ENCODE measurements at places on chromosomes 3 and 15.

- DNase-seq, result no peak
Measured at GRCh38 chr3:42376344-42376798, 34.0 kb downstream of the LYZL4 start.

DNA sequence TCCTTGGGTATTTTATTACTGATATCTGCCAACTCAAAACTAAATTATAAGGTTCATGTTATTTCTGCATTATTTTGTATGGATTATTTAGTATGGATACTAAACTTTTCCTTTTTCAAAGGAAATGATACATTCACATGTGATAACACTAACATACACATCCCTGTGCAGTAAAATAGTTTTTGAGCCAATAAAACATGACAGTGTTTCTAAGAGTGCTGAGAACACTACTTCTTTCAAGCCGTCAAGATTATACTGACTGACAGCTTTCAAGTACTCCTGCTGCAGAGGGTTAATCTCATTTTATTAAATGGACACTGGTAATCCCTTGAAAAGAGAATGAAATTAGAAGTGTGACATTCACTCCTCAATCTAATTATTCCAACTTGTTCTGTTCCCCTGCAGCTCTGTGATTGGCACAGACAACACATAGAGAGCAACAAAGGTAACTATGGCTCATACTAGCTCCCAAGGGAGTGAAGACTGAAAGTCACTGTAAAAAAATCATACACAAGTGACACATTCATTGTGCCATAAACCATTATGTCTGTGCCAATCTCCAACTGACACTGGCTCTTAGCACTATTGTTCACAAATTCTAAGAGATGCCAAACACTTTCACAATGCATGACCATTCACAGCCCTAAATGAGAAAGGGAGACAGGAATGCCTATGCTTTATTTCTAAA, 468.6 kb downstream of the SHQ1 start:
- DNase-seq, result no peak

DNA sequence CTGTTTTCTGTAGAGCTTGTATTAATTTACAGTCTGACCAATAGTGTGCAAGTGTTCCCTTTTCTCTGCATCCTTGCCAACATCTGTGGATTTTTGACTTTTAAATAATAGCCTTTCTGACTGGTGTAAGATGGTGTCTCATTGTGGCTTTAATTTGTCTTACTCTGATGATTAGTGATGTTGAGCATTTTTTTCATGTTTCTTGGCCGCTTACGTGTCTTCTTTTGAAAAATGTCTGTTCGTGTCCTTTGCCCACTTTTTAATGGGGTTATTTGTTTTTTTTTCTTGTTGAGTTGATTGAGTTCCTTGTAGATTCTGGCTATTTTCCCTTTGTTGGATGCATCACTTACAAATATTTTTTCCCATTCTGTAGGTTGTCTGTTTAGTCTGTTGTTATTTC, 7.6 kb upstream of the ACOX2 start:
- DNase-seq, result no peak

DNA sequence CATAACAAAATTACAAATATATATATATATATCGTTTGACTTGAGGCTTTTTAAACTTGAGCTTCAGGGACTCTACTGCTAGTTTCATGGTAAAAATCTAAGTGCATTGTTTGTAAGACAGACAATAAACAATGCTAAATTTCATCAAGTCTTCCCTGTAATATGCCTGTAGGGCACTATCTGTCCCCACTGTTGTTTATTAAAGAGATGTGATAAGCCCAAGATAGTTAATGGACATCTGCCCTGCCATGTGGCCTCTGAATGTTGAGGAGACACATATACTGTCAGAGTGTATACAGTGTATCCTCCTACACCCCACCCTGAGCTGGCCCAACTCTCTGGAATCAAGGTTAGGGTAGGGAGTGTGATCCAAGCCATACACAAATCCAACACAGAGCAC, 15.1 kb upstream of the EIF1B start:
- no peak for DNase-seq

DNA sequence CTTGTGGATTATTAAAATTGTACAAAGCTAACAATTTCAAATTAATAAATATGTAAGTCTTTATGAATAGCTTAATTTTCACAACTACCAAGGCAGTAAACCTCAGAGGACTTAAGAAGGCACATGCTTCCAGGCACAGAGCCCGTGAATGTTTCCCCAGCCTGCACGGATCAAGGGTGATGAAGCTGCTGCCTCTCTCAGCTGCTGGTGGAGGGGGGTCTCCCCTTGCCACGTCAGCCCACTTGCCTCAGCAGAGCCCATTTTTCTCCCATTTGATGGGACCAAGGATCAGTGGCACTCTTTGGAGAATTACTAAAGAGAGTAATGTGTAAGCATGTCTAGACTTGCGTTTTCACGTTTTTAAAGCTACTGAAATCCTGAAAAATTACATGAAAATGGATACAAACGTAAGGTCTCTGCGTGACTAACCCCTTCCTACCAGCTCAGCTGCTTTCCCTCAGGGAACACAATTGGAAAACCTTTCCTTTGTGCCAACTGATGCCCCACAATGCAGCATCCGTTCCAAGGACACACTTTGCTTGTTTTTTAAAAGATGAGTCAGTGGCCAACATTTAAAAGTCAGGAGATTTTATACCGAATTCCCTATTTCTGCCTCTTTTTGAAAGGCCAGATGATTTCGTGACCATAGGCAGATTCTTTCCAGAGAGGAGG, 494.1 kb downstream of the GABRG3 start:
- DNase-seq, result no peak

DNA sequence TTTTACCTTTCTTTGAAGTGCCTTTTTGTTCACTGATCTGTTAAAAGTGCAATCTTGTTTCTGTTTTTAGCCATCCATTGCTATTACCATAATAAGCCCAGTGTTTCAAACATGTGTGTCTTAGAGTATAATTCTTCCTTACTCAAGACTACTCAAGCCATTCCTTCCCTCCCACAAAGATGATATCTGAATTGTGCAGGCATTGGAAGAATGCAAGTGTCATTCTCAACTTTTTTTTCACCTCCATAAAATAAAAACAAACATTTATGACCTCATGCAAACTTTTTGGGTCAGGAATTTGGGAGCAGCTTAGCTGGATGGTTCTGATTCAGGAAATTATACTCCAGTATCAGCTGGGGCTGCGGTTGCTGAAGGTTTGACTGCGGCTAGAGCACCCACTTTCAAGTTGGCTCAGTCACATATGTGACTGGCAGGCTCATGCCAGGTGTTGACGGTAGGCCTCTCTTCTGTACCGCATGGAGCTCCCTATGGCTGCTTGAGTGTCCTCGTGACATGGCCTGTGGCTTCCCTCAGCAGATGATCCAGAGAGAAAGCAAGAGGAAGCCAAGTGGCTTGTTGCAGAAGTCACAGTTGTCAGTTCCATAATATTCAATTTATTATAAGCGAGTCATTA, 490.8 kb downstream of the CNTN4 start:
- no peak for DNase-seq

DNA sequence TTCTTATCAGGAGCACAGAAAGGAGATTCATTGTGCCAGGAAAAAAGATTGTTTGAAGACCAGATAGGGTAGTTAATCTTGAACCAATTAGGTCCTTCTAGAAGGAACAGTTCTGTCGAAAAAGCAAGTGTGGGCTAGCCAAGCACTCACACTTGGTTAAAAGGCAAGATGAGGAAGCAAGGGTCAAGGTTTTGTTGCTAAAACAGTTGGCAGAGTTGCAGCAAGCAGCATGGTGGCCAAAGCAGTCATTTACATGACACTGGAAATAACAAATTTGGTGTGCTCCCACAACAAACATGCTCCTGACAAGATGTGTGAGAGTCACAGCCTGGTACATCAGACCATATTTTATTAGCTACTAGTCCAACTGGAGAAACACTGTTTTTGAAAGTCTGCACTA, 228.0 kb upstream of the CFAP20DC start:
- DNase-seq, result no peak

DNA sequence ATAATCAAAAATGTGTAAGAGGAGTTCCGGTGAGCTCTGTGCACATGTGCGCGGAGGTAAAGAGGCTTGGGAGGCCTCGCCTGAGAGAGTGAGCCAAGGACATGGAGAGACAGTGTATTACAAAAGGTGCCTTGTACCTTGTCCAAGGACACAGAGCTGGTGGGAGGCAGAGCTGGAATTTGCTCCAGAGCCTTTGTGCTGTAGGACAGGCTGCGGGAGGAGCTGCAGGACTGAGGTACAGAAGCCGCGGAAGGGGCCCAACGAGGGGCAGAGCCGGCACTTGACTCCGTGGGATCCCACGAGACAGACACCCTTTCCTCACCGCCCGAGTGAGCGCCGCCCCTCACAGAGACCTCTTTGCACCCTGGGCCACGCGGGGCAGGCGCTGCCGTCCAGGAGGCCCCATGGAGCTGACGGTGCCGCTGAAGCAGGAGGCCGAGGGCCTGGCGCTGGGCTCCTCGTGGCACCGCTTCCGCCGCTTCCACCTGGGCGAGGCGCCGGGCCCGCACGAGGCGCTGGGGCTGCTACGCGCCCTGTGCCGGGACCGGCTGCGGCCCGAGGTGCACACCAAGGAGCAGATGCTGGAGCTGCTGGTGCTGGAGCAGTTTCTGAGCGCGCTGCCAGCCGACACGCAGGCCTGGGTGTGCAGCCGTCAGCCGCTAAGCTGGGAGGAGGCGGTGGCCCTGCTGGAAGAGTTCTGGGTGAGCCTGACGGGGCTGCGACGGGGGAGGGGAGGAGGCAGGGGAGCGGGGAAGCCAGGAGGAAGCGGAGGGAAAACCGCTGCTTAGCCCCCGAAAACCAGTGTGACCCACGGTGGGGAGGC, 68.7 kb downstream of the SLTM start:
- no peak for DNase-seq

DNA sequence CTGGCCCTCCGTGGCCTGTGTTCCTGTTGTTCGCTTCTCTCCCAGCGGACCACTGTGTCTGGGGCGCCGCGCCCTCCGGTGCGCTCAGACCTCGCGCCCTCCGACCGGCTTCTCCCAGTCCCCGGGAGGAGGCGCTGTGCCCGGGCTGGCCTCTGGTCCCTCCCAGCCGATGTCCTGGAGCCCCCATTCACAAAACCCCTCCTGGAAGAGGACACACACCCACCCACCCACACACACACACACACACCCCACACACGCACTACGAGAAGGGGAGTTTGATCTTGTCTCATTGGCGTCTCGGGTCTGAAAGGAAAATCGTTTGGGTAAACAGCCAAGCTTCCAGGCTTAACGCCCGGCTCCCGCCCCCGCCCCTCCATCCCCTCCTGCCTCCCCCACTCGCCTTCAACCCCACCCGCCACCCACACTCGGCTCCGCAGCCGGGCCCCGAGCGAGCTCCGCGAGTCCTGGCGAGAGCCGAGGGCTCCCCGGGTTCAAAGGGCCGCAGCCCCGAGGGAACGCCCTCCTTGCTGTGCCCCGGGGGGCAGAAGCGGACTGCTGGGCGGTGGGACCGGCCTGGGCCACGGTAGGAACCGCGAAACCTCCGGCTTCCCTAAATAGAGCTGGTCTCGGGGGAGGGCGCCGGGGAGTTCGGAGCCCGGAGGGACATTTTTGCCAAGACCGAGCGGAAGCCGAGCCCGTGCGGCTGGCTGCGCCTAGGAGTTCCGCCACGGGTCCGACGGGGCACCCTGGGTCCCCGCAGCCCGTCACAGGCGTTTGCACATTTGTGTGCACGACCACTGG, 23.6 kb downstream of the NR2F2 start:
- DNase-seq, result no peak

DNA sequence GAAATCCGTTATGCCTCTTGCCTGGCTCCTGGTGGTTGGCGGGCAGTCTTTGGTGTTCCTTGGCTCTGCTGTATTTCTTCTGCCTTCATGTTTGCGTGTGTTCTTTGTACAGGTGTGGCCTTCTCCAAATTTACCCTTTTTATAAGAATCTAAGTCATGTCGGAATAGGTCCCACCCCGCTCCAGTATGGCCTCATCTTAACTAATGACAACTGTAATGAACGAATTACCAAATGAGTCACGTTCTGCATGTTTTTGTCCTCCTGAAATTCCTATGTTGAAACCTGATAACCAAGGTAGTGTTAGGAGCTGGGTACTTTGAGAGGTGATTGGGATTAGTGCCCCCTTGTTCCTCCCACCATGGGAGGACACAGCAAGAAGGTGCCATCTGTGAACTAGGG, 71.1 kb downstream of the ITPR1 start:
- DNase-seq, result no peak

DNA sequence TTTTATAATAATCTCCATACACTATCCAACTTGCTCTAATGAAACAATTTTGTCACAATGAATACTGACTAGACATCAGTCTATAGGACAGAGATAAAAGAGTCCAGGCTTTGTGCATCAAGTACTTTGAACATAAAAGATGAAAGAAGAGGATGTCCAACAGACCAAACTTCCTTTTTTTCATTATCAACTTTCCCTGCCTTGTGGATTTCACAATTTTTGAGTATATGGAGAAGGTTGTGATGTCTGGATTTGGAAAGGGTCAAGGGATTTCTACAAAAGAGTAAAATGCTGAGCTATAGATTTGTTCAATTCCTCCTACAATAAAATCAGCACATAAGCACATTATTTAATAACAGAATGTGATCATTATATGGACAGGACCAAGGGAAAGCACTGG, 25.7 kb downstream of the CD47 start:
- no peak for DNase-seq

DNA sequence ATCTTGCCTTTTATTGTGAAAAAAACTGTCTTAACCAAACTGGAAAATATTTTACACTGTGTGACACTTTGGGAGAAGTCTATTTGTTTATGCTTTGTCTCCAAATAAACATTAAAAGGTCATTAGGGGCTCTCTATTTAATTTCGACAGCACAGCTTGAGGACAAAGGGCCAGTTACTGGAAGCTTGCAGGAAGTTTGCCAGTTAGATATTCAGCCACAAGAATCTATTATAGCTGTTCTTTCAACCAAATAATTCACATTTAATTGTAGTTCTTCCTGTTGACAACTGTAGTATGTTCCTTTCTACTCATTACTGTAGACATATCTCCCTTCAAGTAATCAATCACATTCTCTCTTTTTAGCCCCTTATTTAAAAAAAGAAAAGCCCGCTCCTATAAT, 6.1 kb downstream of the CP start:
- no peak for DNase-seq

- DNase-seq, result no peak
Measured at GRCh38 chr15:92291900-92292299, 101.8 kb upstream of the ST8SIA2 start.

- DNase-seq, result no peak
Measured at GRCh38 chr3:35291471-35292236, 347.7 kb upstream of the ARPP21 start.

DNA sequence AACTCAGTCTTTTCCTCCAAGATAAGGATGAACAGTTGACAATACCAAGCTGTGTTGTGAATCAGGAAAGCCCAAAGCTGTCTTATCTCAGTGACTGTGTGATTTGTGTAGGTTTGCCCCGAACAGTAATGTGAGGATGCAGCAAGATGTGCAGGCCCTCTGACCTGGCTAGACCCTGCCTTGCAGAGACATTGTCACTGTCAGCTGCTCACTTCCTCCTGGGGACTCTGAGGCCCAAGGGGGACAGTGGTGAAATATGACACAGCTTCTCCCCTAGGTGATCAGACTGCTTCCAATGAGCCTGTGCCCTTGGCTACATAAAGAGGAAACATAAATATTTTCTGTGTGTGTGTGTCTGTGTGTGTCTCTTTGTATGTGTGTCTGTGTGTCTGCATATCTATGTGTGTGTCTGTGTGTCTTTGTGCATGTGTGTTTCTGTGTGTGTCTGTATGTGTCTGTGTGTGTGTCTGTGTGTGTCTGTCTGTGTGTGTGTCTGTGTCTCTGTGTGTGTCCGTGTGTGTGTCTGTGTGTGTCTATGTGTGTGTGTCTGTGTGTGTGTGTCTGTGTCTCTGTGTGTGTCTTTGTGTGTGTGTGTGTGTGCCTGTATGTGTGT, 21.7 kb downstream of the LRRK1 start:
- DNase-seq, result peak; percentile 68

- no peak for DNase-seq
Measured at GRCh38 chr3:172083995-172084409, 44.6 kb downstream of the FNDC3B start.

GRCh38 chr3:50347187-50347813, 1.8 kb upstream of the ZMYND10 start:
- peak; percentile 80 for DNase-seq
